ENCODE measurements at places on chromosomes 6 and 20.

GRCh38 chr6:30752157-30752927 is 8.0 kb upstream of the IER3 start:
- DNase-seq = no peak

DNA sequence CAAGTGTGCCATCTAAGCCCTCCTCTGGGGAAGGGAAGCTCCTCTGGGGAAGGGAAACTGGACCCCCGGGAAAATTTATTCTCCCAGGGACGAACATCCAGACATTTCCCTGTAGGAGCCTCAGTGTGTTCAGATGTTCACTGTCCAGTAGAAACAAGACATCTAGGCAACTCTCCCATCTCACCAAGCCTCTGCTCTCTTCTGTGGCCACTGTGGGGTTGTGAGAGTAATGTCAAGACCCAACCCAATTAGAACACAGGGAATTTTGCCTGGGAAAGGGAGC is 3.6 kb upstream of the PTGIS start:
- no peak for DNase-seq

- DNase-seq = no peak
Observed at GRCh38 chr20:25389401-25389857, 1.2 kb downstream of the ABHD12 start.

DNA sequence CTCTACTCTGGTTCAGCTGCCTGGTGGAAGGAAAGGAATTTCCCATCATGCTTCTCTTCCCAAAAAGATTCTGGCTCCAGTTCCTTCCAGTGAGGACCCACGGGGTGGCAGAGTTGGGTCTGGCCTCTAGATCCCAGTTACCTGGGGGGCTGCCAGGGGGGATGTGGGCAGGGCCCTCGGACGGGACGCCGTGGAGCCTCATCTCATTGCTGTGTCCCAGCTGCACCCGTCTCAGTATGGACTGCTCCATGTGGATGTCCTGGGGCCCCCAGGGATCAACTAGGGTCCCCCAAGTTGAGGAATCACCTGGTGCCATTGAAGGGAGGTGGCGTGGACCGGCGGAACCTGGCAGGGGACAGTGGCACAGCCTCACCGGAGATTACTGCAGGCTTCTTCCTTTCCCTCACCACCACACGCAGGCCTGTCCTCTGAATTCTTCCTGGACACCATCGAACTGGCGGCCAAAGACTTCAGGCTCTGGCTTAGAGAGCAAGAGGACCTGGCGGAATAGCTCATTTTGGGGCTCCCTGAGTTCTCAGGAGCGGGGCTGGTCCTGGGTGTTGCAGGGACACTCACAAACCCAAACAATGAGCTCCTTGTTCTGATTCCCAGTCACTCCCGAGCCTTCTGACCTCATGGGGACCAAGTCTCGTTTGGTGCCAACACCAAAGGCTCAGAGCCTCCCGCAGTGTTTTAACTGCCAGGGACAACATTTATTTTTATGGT is 8.5 kb downstream of the ZBP1 start:
- no peak for DNase-seq

DNA sequence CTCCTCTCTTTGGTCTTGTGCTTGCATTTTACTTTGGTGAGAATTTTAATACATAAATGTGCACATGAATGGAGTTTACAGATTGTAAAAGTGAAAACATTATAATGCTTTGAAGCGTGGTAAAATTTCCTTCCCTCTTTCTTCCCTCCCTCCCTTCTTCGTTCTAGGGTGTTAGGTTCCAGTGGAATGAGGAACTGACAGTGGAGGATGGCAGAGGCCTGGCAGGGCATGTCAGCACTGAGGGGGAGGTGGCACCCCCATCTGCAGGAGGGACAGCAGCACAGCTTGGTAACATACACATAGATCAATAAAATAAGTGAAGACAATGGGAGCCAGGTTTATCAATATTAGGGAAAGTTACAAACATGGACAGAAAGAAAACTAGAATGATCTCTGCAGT is 47.5 kb downstream of the RNASET2 start:
- DNase-seq = no peak

GRCh38 chr20:22464312-22465003 is 119.9 kb downstream of the FOXA2 start:
- no peak for DNase-seq

DNA sequence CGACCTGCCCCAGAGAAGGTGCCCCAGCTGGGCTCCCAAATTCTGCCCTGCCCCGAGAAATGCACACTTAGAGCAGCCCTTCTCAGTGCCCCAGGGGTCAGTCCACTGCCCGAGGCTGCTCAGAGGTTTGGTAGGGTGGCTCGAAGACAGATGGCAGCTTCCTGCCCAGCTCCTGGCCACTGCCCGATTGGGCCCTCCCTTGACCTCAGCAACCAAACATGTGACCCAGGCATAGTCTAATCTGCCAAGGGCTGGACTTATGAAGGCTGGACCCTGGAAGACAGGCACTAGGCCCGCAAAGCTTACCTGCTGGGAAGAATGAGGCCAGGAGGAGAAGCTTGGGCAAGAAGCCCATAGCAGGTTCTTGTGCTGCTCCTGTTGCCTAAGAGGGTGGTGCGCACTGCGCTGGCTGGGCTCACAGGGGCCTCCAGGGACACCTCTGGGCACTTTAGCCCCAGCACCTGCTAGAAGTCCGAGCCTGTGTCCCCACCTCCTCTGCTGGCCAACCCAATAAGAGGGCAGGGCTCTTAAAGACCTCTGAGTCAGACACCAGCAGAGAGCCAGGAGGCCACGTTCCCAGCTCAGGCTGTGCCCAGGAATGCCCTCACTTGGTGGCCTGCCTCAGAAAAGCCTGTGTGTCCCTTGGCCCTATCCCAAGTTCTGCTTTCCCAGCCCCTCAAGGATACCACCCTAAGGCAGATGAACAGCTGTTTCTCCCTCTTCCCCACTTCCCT is 5.5 kb downstream of the SIGLEC1 start:
- no peak for DNase-seq

- DNase-seq = no peak
Observed at GRCh38 chr6:77337392-77337791, 125.9 kb downstream of the HTR1B start.

- DNase-seq = no peak
Observed at GRCh38 chr6:15147827-15148226, 98.0 kb upstream of the JARID2 start.

- DNase-seq = peak; percentile 20
Observed at GRCh38 chr20:25984933-25985332, 288.3 kb upstream of the ZNF337 start.

- DNase-seq = no peak
Observed at GRCh38 chr6:163667372-163668060, 253.0 kb downstream of the QKI start.

GRCh38 chr6:150271501-150272263 is 97.1 kb upstream of the IYD start:
- DNase-seq = no peak

DNA sequence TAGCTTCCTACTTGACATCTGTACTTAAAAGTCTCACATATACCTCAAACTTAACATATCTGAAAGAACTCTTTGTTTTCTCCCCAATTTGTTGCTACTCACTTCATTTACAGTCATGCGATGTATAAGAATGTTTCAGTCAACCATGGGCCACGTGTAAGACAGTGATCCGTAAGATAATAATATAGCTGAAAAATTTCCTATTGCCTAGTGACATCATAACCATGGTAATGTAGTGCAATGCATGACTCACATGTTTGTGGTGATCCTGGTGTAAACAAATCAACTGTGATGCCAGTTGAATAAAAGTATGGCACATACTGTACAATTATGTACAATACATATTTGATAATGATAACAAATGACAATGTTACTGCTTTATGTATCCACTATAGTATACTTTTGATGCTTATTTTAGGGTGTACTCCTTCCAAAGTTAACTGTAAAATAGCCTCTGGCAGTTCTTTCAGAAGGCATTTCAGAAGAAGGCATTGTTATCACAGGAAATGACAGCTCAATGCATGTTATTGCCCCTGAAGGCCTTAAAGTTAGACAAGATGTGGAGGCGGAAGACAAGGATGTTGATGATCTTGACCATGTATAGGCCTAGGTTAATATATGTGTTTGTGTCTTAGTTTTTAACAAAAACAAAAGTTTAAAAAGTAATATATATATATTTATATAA is 579.0 kb downstream of the EPHA7 start:
- DNase-seq = no peak

- no peak for DNase-seq
Observed at GRCh38 chr6:108071736-108072276, 2.7 kb downstream of the OSTM1 start.

DNA sequence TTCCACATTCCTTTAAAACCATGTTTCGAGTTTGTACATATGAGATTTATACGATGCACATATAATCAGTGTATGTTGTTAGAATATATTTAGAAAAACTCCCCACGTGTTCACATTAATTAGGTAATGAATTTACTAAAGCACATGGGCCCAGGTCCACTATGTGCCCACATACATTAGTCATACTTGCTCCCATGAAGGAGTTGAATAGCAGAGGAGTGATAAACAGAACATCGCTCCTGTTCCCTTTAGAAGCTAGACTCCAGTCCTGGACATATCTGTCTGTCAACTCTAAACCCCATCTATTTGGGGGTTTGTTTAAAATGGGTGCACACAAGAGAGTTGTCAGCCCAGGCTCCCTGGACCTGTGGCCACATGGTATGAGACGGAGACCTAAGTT is 108.1 kb upstream of the TIAM2 start:
- no peak for DNase-seq

- DNase-seq = no peak
Observed at GRCh38 chr20:4341804-4342485, 326.6 kb upstream of the RNF24 start.

DNA sequence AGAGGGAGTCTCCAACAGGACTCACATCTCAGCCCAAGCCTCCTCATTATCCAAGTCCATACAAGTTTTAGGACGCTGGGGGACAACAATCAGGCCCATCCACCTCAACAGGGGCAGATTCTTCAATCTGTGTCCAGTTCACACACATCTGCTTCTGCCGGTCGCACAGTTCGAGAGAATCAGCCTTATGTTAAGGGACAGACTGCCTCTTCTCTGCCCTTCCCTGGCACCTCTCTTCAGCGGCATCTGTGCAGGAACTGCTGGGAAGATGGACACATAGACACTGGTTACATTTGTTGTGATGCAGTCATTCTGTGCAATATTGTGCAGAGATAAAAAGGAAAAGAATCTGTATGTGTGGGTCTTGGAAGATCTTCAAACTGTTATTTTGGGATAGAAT is 21.0 kb downstream of the ULBP1 start:
- DNase-seq = no peak

DNA sequence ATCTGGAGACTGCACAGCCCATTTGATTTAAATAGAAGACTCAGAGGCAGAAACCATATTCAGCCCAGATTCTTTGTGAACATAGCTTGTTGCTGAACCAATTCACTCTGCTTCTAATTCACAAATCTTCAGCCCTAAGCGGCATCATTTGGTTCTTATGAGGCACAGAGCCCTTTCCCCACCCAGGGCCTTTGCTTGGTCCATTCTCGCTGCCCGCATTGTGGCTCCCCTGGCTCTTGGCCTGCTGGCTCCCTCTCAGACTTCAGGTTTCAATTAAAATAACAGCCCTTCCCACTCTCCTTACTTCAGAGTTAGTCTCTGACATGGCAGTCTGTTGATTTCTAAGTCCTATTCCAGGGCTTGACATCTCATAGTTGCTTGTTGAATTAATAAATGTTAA is 9.4 kb upstream of the TMEM14A start:
- no peak for DNase-seq

GRCh38 chr20:50130995-50131394 is 18.0 kb upstream of the UBE2V1 start:
- no peak for DNase-seq

DNA sequence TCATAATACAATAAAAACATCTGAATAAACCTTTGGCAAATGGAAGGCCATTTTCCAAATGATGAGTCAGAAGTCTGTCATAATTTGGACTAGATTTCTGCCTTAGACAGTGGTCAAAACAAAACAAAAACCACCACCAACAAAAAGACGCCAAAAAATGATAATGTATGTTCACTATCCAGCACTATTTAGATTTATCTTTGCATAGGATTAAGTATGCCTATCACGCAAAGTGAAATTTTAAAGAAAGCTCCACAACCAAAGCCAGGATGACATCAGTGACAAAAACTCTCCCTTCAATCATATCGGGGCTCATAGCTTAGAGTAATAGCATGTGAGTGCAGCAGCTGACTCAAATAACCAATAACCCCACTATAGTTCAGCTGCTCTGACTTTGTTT is 201.9 kb downstream of the MOXD1 start:
- no peak for DNase-seq

- DNase-seq = no peak
Observed at GRCh38 chr20:48404598-48404997, 423.2 kb downstream of the PREX1 start.

DNA sequence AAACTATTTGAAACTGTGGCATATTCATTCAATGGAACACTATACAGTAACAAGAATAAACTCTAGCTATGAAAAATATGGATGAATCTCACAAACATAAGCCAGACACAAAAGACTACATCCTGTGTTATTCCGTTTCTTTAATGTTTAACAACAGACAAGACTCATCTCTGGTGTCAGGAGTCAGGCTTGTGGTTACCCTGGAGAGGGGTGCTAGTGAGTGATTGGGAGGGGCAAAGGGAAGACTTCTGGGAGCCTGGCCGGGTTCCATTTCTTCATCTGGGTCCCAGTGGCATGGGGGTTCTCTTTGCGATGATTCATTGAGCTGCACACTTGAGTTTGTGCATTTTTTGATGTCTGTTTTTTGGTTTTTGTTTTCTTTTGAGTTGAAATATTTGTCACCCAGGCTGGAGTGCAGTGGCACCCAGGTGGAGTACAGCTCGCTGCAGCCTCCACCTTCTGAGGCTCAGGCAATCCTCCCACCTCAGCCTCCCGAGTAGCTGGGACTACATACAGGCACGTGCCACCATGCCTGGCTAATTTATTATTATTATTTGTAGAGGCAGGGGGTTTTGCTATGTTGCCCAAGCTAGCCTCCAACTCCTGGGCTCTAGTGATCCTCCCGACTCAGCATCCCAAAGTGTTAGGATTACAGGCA is 21.2 kb upstream of the TTPAL start:
- DNase-seq = no peak

- no peak for DNase-seq
Observed at GRCh38 chr6:74936886-74937285, 269.0 kb downstream of the COL12A1 start.

- DNase-seq = no peak
Observed at GRCh38 chr6:127317388-127318128, 25.9 kb downstream of the ECHDC1 start.

DNA sequence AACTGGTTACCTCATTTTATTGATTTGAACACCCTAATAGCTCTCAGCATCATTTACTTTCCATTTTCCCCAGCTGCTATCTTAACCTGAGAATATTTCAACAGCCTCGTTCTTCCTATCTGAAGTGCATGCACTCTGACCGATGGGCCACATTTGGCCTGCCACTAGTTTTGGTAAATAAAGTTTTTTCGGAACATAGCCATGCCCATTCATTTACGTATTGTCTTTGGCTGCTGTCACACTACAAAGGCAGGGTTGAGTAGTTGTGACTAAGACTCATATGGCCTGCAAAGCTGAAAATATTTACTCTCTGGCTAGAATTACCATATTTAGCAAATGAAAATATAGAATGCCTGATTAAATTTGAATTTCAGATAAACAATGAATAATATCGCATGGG is 10.8 kb downstream of the ADGRF4 start:
- DNase-seq = no peak

- no peak for DNase-seq
Observed at GRCh38 chr6:144285798-144286502, 815 bp downstream of the UTRN start.

All from T follicular helper cell (primary cell).